ENCODE measurements at places on chromosomes 12 and 14.

DNA sequence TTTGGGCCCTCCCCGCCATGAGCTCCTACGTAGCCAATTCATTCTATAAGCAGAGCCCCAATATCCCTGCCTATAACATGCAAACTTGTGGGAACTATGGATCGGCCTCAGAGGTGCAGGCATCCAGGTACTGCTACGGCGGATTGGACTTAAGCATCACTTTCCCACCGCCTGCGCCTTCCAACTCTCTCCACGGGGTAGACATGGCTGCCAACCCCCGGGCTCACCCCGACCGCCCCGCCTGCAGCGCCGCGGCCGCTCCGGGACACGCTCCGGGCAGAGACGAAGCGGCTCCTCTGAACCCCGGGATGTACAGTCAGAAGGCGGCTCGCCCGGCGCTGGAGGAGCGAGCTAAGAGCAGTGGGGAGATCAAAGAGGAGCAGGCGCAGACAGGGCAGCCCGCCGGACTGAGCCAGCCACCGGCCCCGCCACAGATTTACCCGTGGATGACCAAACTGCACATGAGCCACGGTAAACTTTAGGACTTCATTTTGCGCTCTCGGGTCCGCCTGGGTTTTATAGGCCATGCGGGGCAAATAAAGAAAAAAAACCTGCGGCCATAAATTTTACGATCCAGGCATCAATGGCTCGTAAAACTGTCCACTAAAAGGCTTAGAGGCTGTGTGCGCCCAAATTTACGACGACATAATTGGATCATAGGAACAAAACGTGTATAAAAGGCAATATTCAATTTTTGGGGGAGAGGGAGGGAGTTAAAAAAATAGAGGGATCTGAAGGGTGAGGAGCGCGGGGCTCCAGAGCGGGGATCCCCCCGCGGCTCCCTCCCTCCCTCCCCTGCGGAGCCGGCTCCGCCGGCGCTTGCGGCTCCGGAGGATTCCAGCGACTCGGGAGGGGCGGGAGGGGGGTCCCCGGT, 493 bp downstream of the HOXC5 start:
- no peak for DNase-seq

GRCh38 chr14:61330511-61330910, 9.1 kb downstream of the PRKCH start:
- DNase-seq, result no peak

DNA sequence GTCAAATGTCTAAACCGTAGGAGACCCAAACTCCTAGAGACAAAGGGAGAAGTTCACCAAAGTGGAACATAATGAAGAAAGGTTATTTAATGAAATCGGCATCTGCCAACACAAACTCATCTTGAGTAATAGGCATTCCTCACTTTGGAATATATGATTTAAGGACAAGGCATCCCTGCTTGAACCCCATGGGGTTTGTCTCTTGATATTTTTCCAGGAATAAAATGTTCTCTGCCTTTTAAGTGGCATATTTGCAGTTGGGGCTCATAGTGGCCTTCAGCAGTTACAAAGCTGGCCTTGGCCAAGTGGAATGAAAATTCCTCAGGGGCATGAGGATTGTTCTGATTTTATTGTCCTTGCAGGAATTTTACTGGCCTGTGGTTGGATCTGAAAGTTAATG, 7.1 kb downstream of the POP5 start:
- DNase-seq, result no peak

- DNase-seq, result no peak
Observed at GRCh38 chr14:59228421-59228820, 40.0 kb downstream of the DAAM1 start.

Data from forelimb muscle (tissue), 1 donor.